MCF 10A (cell line): ENCODE measurements at places on chromosomes 4 and X. TPM values are rescaled to one million over a fixed set of nuclear protein-coding genes. Genes with fewer than 3 reads are reported as not detected.

DNA sequence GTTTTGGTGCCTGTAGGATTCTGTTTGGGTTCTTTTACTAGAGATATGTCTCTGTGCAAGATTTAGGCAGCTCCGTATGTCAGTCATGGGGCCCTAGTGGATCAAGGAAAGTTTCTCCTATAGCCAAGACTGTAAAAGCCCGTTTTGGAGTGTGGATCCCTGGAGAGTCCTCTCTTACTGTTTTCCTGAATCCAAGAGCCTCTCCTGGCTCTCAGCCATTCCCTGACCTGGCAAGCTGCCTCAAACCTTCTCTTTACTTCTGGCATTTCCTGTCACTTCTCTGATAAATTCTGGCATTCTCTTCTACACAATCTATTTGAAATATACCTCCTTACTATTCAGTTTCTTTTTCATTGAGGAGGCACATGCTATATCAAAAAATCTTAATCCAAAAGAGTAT is 41.4 kb downstream of the DCAF12L2 start:
- peak; percentile 17 for DNase-seq
- no peak overlapping the region for H3K4me3 ChIP-seq
- no peaks in the 10 kb centered on the region for H3K4me1 ChIP-seq
- H3K36me3 ChIP-seq = no peaks in the 10 kb centered on the region
- H3K27me3 ChIP-seq = no peaks in the 10 kb centered on the region

DNA sequence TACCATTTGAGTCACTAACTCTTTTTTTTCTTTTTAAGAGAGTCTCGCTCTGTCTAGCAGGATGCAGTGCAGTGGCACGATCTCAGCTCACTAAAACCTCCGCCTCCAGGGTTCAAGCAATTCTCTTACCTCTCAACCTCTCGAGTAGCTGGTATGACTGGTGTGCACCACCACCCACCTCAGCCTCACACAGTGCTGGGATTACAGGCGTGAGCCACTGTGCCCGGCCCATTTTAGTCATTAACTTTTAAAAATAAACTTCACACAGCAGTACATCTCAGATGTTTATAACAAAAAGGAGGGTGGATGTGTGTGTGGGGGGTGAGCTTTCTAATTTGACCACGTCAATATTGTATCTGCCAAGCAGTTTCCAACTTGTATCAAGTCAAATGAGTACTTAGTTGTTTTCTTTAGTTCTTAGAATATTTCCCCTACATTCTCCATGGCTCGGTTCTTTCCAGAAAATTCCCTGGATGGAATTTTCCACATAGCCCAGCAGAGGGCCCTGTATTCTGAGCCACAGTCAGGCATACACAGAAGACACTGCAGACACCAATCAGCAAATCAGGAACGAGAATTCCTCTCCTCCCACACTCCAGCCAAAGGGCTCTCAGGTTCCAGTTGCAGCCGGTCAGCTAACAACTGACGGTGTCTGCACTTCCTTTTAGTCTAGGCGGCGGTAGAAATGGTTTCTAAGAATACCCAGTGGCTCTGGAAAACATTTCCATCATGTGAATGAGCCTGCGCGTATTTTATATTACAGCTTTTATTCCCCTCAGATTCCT is 20.1 kb upstream of the ARAF start:
- H3K36me3 ChIP-seq = no peaks in the 10 kb centered on the region
- peak overlapping the region; percentile 23 for H3K27ac ChIP-seq
- no peaks in the 10 kb centered on the region for H3K27me3 ChIP-seq
- DNase-seq = peak; percentile 84
- H3K4me3 ChIP-seq = no peak overlapping the region

The KLHL4 gene
- 8.7 and 9.8 TPM in 2 replicates for total RNA-seq

DNA sequence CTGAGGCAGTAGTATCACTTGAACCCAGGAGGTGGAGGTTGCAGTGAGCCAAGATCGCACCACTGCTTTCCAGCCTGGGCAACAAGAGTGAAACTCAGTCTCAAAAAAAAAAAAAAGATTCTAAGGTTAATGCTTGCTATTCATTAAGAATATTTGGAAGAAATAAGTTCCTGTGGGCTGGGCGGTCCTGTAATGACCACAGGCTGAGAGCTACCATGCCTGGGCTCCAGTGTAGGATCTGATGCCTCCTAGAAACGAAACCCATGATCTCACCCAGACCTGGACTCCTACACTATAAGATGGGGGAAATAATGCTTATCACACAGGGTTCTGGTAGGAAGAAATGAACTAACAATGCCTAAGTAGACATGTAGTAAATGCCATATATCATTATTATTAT is 17.8 kb downstream of the TMEM192 start:
- no peak overlapping the region for H3K27ac ChIP-seq
- no peaks in the 10 kb centered on the region for H3K4me1 ChIP-seq
- H3K27me3 ChIP-seq = no peaks in the 10 kb centered on the region
- DNase-seq = no peak
- H3K4me3 ChIP-seq = no peak overlapping the region

GRCh38 chr4:4994312-4995097 is 24.8 kb downstream of the CYTL1 start:
- no peak overlapping the region for H3K27ac ChIP-seq
- peaks cover 28% of the 10 kb centered on the region for H3K4me1 ChIP-seq
- H3K27me3 ChIP-seq = peaks cover 32% of the 10 kb centered on the region
- peaks cover 5% of the 10 kb centered on the region for H3K36me3 ChIP-seq

The BBS12 gene
- 4.7 and 8.3 TPM in 2 replicates for total RNA-seq

DNA sequence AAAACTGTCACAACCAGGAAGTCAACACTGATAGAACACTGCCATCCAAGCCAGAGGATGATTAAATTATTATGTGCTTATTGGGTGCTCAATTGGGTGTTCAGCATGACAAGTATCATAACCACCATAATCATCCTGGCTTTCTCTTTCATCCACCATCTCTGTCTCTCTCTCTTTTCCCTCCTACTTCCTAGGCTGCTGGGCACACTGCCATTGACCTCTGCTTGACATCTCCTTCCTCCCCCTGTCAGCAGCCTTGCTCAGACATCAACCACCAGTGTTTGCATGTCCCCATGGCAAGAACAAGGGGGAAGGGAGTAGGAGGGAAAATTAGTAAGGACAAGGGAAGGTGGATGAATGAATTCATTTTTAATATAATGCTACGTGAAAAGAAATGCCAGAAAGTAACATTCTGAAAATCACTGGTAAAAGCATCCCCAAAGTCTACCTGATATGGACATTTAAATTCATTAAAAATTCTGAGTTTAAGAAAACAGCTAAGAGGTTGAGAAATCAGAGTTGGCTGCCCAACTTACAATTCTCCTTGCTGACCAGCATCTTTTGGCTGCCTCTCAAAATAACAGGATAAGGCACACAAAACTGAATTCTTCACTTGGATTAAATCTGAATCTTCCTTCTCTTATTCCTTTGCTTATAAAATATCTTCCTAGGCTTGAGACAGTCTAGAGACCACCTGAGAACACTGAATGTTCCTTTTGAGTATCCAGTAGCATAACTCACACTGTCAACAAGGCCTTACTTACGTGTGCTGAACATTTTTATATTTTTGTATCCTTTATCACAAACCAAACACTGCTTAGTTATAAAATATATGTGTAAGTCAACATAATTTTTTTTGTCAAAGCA is 48.5 kb downstream of the SNCA start:
- no peaks in the 10 kb centered on the region for H3K36me3 ChIP-seq
- H3K27ac ChIP-seq = no peak overlapping the region
- no peak overlapping the region for H3K4me3 ChIP-seq
- peaks cover 10% of the 10 kb centered on the region for H3K4me1 ChIP-seq
- DNase-seq = peak; percentile 18
- H3K27me3 ChIP-seq = no peaks in the 10 kb centered on the region

- H3K27me3 ChIP-seq = no peaks in the 10 kb centered on the region
- no peak for DNase-seq
- peaks cover 6% of the 10 kb centered on the region for H3K36me3 ChIP-seq
Observed at GRCh38 chr4:6283282-6283681, 13.6 kb downstream of the WFS1 start.

The FATE1 gene
- not detected in 2 replicates for total RNA-seq

- peaks cover 39% of the 10 kb centered on the region for H3K36me3 ChIP-seq
- H3K4me1 ChIP-seq = no peaks in the 10 kb centered on the region
- no peaks in the 10 kb centered on the region for H3K27me3 ChIP-seq
- DNase-seq = no peak
- H3K27ac ChIP-seq = no peak overlapping the region
Observed at GRCh38 chr4:88697141-88697540, 488 bp downstream of the NAP1L5 start.

The GABRQ gene
- total RNA-seq = 0.05 TPM in 1 of 2 replicates, not detected in the other

DNA sequence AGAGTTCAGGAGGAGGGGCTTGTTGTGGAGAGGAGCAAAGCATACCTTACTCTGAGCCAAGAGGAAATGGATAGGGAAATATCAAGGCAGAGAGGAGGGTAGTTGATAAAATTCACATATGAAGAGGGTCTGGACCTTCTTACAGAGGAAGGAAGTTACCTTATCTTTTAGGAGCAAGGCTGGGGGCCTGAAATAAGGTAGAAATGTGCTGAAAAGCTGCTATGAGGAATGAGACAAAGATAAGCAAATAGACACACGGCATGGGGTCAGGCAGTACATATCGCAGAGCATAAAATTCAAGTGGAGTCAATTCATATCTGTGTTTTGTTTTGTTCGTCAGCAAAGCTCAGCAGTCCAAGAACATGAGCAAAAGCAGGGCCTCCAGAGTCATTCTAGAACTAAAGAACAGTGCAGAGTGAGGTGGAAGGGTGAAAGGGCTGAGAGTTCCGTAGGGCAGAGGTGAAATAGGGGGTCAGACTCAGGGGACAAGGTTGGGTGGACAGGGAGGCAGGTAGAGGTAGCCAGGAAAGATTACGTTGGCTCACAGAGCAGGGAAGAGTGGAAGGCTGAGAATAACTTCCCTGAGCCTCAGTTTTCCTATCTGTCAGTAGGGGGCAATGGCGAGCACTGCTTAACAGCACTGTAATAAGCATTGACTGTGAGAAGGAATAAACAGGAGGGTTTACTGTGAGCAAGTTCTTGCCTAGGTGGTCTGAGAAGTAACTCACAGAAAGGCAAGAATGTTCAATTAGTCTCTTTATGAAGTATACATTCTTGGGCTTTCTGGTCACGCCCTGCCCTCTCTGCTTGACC is 9.2 kb downstream of the VSIG4 start:
- H3K36me3 ChIP-seq = no peaks in the 10 kb centered on the region
- H3K4me3 ChIP-seq = no peak overlapping the region
- peak; percentile 50 for DNase-seq
- H3K4me1 ChIP-seq = no peaks in the 10 kb centered on the region

DNA sequence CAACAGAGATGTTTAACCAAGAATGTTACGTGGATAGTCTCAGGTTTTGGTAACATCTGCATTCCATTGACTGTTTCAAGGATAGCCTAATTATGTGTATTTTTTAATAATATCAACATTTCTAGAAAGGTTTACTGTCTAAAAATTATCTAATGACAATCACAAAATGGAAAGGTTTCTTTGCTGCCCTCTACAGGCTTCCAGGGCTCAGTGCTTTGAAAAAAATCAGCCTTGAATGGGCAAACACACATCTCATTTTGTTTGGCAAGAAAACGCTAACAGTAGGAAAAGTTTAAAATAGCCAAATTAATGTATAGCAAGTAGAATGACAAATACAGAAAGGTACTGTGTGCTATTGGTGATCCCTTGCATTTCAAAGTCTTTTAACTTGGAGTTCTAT is 223.4 kb upstream of the PRPS2 start:
- H3K36me3 ChIP-seq = no peaks in the 10 kb centered on the region
- peak; percentile 39 for DNase-seq
- no peaks in the 10 kb centered on the region for H3K27me3 ChIP-seq
- H3K4me1 ChIP-seq = no peaks in the 10 kb centered on the region

DNA sequence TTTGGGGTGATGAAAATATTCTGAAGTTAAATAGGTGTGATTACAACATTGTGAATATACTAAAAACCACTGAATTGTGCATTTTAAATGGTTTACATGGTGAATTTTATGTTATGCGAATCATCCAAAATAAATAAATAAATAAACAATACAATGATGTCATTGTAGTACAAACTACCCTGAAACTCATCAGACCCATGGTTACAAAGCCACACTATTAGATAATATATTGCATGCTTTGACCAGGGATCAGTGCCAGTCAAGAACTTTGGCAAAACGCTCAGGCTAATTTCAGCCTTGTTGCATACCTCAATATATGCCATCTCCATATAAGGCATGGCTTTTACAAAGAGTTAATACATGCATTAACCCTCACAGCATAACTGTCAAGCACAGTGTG is 45.5 kb upstream of the XIAP start:
- no peaks in the 10 kb centered on the region for H3K36me3 ChIP-seq
- H3K27me3 ChIP-seq = no peaks in the 10 kb centered on the region
- no peaks in the 10 kb centered on the region for H3K4me1 ChIP-seq
- H3K4me3 ChIP-seq = no peak overlapping the region
- DNase-seq = no peak

- H3K36me3 ChIP-seq = no peaks in the 10 kb centered on the region
- peaks cover 34% of the 10 kb centered on the region for H3K4me1 ChIP-seq
- no peak overlapping the region for H3K27ac ChIP-seq
- no peak for DNase-seq
- H3K4me3 ChIP-seq = no peak overlapping the region
Observed at GRCh38 chr4:56619816-56620215, 61.3 kb downstream of the HOPX start.

DNA sequence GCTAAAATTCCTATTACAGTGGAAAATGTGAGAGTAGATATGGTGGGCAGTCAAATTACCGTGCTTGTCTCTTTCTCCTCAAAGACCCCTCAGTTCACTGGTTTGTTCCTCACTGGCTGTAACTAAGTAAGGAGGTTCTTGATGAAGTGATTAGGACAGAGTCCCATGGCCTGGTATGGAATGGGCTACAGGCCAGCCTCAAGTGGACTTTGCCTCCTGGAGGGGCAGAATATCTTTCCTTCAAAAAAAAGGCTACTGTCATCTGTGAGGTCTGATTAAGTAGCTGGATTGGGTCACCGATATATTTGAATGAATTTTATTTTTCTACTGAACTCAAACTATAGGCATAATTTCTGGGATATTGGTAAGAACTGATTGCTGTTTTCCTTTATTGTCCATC is 38.5 kb upstream of the TMEM164 start:
- no peak for DNase-seq
- no peak overlapping the region for H3K27ac ChIP-seq
- no peaks in the 10 kb centered on the region for H3K36me3 ChIP-seq
- H3K4me3 ChIP-seq = no peak overlapping the region
- H3K27me3 ChIP-seq = peaks cover 77% of the 10 kb centered on the region

- no peaks in the 10 kb centered on the region for H3K27me3 ChIP-seq
- H3K4me1 ChIP-seq = peaks cover 21% of the 10 kb centered on the region
- DNase-seq = no peak
- H3K36me3 ChIP-seq = no peaks in the 10 kb centered on the region
- H3K27ac ChIP-seq = no peak overlapping the region
Observed at GRCh38 chrX:17554914-17555313, 179.9 kb downstream of the NHS start.

DNA sequence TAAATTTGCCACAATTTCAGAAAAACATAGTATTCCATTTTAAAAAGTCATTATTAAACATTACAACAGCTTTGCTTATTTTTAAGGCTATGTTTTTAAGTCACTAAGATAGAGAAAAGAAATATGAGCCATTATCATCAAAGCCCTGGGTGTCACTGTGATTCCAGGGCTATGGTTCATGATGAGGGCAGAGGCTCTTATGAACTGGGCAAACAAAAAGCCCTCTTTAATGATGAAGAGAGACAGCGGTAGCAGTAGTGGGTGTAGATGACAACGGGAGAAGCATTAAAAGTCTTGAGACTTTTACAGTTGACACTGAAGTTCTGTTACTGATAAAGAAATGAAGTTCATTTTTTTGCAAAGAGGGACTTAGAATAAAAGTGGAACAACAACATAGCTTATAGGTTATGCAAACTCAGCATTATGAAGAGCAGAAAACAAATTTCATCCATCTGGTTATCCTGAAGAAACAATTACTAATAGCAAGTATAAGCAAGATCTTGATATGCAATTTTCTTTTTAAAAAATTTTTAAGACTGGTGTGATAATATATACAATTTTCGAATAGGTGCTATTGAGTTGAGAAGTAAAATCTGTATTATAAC is 202.7 kb upstream of the ETNPPL start:
- no peaks in the 10 kb centered on the region for H3K36me3 ChIP-seq
- no peaks in the 10 kb centered on the region for H3K27me3 ChIP-seq
- H3K4me1 ChIP-seq = no peaks in the 10 kb centered on the region
- no peak overlapping the region for H3K4me3 ChIP-seq
- DNase-seq = no peak
